Fibroblast of pulmonary artery (primary cell): ENCODE measurements at places on chromosomes 12 and 14.

- peak; percentile 86 for DNase-seq
Observed at GRCh38 chr12:32444895-32445294, 45.5 kb downstream of the FGD4 start.

DNA sequence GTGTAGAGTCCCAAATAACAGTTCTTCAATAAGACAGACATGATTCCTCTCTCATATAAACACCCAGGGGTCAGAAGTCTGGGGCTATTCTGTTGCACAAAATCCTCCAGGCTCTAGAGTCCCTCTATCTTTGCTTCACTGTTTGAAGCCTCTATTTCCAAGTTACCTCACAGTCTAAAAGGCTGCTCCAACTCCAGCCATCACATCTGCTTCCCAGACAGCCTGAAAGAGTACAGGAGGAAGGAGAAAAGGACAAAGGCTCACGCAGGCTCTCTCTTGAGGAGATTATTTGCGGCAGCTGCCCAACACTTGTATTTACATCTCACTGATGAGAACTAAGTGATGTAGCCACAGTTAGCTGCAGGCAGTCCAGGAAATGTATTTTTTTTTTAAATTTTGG is 6.4 kb downstream of the PAPLN start:
- DNase-seq = no peak

- no peak for DNase-seq
Observed at GRCh38 chr14:98731286-98731685, 540.7 kb downstream of the BCL11B start.

GRCh38 chr12:93804392-93805179 is 127.4 kb downstream of the CRADD start:
- DNase-seq = no peak

DNA sequence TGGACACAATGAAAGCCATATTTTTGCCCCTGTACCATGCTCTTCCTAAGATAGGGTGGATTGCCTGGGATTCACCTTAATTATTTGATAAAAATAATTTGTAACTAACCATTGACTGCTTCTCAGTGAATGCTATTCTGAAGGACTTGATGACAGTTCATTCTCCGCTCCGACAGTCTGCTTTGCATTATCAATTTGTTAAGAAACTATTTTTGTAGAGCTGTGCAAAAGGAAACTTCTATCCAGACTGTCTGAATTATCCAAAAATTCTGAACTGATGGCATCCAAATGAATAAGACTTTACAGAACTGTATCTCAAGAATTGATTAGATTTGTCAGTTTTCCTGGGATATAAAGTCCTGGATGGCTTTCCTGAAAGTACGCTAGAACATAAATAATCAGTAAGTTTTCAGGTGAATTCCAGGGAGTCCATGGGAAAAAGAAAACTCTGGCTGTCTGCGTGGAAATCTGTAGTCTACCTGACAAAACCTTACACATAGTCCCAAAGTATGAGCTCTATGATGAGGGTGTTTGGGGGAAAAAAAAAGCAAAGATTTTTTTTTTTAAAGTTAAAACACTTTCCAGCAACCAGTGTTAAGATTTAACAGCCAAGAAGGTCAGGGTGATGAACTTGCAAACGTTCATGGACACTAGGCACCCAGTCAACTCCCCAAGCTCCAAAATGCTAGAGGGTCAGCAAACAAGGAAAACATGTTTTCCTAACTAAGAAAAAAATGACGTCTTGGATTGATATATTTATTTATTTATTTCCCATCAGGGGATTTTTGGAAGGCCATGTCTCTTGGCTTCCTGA is 291.1 kb upstream of the TBX3 start:
- no peak for DNase-seq

DNA sequence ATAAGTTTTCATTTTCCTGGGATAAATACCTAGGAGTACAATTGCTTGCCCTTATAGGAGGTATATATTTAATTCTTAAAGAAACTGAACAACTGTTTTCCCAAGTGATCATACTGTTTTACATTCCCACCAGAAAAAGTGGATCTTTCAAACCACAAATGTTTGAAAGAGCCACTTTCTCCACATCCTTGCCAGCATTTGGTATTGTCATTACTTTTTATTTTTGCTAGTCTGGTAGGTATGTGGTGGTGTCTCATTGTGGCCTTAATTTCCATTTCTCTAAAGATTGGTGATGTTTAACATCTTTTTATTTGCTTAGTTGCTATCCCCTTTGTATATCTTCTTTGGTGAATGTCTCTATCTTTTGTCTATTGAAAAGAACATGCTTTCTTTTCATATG is 50.6 kb downstream of the CCDC91 start:
- no peak for DNase-seq

DNA sequence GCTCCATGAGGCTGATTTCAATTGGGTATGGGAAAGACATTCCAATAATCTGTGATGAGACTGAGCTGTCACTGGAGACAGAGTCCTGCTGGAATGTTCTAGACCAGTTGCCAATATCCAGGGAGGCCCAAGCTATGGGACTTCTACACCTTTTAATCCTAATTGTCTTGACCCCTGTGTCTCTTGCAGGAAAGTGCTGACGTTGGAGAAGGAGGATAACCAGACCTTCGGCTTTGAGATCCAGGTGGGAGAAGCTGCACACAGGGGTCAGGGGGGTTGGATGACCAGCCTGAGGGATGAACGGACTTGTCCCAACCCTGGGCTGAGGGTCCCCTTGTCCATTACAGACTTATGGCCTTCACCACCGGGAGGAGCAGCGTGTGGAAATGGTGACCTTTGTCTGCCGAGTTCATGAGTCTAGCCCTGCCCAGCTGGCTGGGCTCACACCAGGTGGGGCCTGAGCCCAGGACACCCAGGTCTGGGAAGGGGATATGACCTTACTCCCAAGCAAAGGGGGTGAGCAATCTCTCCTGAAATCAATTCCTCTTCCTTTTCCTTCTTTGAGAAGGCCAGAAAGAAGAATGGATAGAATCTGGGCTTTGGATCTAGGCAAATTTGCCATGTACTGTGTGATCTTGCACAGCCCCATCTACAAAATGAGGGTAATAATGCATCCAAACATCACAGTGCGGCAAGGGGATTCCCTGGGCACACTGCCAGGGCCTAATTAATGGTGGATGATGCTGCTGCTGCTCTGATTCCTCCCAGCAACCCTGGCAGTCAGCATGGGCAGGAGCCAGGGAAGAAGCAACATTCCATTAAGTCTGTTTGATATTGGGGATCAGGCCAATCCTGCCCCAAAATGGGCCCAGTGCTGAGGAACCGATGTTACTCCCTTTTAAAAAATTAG is 4.2 kb downstream of the TAMALIN start:
- no peak for DNase-seq

DNA sequence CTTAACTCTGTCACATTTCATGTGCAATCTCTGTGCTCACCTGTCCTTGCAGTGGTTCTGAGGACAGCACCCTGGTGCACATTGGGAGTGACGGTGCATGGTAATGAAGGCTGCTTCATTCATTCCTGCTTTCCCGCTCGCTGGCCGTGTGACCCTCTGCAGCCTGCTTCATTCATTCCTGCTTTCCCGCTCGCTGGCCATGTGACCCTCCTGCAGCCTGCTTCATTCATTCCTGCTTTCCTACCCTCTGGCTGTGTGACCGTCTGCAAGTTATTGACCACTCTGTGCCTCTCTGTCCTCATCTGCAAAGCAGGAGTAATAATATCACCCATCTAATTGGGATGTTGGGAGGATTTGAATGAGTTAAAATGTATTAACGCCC is 189.1 kb upstream of the TMEM132C start:
- DNase-seq = no peak

GRCh38 chr12:121858662-121859572 is at the start of gene HPD:
Gene HPD, minus strand, starts transcription at chr12:121858859. Its CDS starts 36 bp downstream, at chr12:121858823.
- peak; percentile 88 for DNase-seq

GRCh38 chr12:56134897-56135296 is 6.8 kb downstream of the ESYT1 start:
- no peak for DNase-seq

DNA sequence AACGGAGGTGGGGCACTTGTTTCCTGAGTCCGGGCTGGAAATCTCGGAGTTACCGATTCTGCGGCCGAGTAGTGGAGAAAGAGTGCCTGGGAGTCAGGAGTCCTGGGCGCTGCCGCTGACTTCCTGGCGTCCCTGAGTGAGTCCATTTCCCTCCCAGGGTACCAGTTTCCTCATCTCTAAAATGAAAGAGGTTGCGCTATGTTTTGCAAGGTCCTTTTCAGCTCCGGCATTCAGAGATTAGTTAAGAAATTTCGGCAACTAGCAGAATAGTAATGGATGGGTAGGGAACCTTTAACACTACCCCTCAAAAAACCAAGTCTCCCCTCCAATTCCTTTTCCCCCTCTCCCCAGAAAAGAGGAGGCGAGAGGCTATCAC is 724 bp downstream of the BLOC1S1 start:
- no peak for DNase-seq

GRCh38 chr12:63980211-63980610 is 135.7 kb downstream of the SRGAP1 start:
- DNase-seq = no peak

GRCh38 chr12:121933522-121934308 is 15.3 kb downstream of the CFAP251 start:
- peak; percentile 31 for DNase-seq

DNA sequence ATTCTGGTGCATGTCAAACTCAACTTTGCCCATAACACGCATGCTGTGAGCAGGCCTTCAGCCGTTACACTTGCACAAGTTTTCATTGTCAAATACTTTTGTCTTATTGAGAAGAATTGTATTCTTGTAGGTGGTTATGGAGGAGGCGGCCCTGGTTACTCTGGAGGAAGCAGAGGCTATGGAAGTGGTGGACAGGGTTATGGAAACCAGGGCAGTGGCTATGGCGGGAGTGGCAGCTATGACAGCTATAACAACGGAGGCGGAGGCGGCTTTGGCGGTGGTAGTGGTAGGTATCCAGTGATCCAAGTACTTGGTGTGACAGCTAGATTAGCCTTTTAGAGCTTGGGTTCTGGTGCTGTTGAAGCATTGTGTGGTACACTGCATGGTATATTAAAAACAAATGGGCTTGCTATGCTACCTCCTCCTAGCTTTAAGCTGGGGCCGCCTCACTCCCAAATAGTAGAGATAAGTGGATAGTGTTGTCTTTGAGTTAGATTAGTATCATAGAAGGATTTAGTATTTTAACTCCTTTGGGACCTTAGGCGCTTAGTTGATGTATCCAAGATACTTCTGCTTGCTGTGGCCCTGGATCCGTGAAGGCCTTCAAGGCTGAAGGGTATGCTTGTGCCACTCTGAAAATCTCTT is 2.5 kb downstream of the HNRNPA1 start:
- DNase-seq = no peak

- DNase-seq = no peak
Observed at GRCh38 chr14:90747909-90748308, 68.3 kb downstream of the TTC7B start.

DNA sequence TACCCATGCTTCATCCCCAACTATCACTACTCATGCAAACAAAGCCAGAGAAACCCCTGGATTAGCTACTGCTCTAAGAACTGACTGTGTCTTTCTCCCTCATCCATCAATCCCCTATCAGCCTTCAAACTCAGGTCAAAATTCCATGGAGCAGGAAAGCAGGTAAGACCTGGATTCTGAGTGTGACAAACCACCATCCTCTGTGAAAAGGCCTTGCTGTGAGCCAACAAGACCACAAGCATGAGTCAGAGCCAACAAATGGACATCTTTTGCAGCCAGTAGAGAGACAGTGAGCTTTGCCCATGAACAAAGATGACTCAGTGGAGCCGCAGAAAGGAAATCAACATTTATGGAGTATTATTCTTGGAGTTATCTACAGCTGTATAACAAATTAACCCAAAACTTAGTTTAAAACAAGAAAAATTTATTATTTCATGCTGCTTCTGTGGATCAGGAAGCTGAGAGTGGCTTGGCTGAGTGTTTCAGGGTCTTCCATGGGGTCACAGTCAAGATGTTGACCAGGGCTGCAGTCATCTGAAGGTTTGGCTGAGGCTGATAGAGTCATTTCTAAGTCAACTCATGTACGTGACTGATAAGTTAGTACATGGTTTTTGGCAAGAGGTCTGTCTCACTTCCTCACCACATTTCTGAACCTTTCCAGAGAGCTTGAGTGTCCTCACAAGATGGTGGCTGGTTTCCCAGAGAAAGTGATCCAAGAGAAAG is 61.1 kb downstream of the PITPNM2 start:
- peak; percentile 92 for DNase-seq

DNA sequence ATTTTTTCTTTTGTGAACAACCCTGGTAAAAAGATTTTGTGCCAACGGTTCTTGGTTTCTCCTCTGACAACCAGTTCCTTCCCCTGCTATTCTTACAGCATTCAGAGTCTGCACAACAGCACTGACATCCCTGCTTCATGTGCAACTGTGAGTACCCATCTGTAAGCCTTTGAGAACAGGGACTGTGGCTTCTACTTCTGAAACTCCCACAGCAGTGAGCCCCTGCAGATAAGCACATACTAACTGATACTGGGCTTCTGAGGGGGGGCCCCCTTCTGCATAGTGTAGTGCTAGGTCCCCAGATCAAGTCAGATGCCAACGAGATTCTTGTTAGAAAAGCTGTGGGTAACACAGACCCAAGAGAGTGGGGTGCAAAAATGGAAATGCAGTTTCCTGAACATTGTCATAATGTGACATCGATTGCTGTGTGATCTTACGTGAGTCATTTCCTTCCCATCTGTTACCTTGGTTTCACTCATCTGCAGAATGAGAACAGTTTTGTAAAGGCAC is 11.1 kb upstream of the NINJ2 start:
- DNase-seq = no peak

DNA sequence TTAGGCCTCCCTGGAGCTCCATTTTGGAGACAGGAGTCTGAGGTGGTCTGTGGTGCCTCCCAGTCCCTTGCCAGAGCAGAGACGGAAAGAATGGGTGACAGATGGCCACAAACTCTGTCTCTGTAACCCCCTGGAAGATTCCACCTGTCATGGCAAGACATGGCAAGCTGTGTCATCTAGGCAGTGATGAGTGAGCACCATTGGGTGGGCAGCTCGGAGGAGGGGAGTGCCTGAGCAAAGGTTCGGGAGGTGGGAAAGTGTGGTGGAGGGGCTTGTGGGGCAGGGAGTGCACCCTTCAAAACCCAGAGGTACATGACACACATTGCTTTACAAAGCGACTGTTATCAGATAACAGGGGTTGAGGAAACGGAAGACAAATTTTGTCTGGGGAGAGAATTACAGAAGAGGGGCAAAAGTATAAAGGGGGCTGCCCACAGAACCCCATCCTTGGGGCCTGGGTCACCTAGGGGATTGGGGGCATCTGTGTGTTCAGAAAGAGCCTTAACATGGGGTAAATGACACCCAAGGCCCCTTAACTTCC is 3.5 kb downstream of the RIN3 start:
- DNase-seq = no peak

- DNase-seq = no peak
Observed at GRCh38 chr14:104215706-104216334, 77.4 kb downstream of the KIF26A start.

DNA sequence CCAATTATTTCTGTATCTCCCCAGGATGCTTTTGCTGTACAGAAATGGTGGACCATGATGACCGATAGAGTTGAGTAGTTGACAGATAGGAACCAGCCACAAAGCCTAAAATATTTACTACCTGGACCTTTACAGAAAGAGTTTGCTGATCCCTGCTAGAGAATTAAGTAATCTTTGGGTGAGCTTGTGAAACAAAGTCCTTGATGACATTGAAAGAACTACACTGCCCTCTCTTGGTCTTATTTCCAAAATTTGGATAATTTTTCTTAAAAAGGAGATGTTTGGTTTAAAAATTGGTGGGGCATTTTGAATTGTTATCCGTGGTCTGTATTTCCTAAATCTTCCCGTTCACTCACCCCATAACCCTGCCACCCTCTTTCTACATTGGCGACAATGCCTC is 13.7 kb upstream of the TCTN1 start:
- peak; percentile 85 for DNase-seq
